Activated CD8-positive, alpha-beta T cell treated with anti-CD3 and anti-CD28 coated beads for 36 hours (primary cell): ENCODE measurements at places on chromosomes 12 and 14. TPM values are rescaled to one million over a fixed set of nuclear protein-coding genes. Genes with fewer than 3 reads are reported as not detected.

Gene TMEM132C
- total RNA-seq, result not detected

Gene KRT80
- total RNA-seq, result not detected

Gene ESR2
- total RNA-seq, result 0.43 TPM

- no peak for DNase-seq
These were observed 458.9 kb upstream of the LMO3 start for GRCh38 chr12:17064834-17065233.

GRCh38 chr12:60475825-60476224 is 880.0 kb downstream of the SLC16A7 start:
- DNase-seq, result no peak

DNA sequence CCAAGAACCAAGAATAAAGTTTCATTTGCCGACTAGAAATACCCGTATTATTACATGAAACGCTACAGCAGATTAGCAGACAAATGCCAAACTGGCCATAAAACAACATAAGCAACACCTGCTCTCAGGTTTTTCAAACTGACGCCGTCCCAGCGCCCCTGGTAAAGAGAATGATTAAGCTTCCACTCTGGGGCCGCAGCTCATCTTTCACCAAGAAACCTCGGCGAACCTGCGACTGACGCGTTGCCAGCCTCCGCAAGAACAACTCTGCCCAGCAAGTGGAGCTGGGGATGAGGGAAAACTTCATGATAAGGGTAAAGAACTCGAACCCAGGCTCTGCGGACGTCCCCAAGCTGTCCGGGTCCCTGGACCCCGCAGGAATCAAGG is 530 bp downstream of the ARL1 start:
- DNase-seq, result peak; percentile 51

- peak; percentile 72 for DNase-seq
These were observed 1.0 kb upstream of the NAP1L1 start for GRCh38 chr12:76085520-76085868.

- DNase-seq, result no peak
These were observed 123.2 kb upstream of the MAX start for GRCh38 chr14:65225299-65226159.
